ENCODE measurements at places on chromosomes 12 and 14.

DNA sequence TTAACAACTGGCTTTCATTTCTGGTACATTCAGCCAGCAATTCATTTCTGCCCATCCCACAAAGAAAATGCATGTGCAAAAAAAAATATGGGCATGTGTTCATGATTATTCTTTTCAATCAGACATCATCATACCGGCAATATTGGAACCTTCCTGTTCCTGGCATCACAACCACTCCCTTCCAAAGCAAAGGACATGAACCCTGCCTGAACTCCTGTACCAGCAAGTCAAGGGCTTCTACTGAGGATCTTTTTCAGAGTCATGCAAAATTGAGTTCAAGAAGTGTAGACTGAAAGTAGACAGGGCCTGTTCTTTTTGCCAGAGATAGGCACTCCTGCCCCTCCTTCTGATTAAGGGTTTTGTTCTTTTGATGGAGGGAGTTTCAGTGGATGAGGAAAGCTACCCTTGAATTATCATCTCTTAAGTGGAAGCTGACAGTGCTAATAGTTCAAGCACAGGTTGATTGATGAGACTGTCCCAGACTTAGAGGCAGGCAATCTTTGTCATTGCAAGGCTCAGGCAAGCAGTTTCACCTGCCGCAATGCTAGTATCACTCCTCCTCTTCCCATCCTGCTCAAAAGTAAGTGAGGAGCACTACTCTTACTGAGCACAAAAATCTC lies 22.3 kb upstream of the DIO2 start:
- DNase-seq: no peak

DNA sequence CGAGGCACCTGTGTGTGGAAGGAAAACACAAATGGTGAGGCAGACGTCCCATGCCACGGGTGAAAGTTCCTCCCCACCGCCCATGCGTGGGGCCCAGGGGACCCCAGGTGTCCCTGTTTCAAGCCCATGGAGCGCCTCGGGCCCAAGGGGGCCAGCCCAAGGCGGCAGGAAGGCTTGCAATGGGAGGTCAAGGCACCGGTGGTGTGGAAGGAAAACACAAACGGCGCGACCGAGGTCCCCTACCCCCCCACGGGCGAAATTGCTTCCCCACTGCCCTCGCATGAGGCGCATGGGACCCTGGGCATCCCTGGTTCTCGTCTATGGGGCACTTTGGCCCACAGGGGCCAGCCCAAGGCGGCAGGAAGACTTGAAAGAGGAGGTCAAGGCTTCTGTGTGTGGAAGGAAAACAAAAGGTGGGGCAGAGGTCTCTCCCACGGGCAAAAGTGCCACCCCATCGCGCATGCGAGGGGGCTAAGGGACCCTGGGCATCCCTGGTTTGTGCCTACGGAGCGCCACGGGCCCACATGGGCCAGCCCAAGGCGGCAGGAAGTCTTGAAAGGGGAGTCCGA lies 379.4 kb downstream of the ALG10 start:
- DNase-seq: no peak

DNA sequence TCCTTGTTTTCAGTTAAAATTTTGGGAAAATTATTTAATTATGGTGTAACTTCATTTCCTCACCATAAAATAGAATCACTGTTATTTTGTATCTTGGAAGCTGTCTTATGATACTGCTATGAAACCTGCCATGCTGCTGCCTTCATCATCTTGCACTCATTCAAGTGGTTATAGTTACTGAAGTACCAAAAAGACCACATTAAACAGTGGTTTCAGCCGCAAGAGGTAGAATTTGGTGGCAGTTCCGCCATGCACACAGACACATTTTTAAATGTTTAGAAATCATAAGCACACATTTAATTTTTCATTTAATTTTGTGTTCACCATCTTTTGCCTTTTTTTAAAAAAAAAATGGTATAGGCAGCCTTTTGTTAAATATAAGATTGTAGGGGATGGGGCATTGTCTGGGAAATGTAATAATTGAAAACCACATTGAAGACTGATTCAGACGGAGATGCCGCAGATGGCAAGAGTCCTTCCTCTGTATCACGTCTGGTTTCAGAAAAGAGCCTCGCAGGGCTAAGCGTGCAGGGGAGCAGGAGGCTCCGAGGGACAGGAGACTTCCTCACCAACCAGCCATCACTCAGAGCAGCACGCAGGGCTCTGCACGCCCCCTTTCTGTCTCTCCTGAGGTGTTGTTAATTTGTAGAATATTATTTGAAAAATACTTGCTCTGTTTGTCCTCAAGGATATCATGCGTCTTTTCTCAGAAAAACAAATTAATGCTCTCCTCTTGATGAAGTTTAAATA lies 115.2 kb upstream of the PELI2 start:
- no peak for DNase-seq

DNA sequence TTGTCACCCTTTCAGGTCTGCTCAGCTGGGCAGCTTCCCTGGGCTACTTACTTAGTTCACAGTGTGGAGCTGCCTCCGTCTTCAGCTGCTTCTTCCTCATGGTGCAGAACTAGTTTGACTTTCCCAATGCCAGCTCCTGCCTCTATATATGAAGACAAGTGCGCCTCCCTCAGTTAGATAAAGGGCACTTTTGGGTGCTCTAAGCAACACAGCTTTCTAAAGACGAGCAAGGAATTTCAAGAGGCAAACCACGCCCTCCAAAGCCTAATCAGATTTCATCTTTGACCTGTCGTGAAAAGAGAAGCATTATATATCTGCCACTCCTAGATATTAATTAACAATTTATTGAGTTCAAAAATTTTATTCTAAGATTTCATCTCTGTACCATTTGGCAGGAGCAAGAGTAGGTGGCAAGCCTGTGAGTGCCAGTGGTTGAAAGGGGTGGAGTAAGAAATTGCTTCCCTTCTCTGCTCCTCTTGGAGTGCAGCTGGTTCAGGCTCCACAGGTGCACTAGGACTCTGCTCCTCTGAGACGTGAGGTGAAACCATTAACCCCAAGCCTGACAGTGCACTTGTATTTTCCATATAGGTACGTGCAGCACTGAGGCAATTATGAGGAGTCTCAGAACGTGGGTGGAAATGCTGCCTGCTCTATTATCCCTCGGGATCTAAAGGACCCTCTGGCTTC lies 2.1 kb upstream of the SLC11A2 start:
- peak; percentile 63 for DNase-seq

- no peak for DNase-seq
These were observed 381.2 kb upstream of the FAR2 start for GRCh38 chr12:28767836-28768348.

DNA sequence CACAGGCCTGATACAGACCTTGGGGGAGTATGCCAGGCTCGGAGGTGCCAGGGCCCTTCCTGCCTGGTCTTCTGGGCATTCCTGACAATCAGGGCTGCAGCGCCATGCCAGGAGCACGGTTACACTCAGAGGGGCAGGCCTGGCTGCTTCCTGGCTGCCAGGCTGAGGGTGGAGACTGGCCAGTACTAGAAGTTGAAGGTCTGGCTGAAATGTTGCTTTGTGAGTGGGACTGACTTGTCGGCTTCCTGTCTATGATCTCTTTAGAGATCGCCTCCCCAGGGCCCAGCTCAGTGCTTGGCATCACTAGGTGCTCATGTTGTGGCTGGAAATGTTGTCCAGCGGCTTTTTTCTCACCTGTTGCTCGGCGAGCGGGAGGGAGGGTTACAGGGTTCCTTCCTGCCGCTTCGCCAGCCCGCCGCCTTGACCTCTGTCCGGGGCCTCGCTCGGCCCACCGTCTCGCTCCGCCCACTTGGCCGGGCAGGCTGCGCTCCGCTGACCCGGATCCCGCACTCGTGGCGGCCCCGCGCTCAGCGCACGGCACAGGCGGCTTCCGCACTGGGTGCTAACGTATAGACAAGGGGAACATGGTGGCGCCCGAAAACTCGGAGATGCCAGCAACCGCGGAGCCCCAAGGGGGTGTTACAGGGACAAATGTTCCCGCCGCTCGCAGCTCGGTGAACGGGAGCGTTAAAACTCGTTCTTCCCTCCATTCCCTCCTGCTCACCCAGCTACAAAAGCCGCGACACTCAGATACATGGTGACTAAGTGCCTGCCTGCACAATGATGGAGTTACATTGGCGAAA lies 32.6 kb downstream of the PAPLN start:
- no peak for DNase-seq

DNA sequence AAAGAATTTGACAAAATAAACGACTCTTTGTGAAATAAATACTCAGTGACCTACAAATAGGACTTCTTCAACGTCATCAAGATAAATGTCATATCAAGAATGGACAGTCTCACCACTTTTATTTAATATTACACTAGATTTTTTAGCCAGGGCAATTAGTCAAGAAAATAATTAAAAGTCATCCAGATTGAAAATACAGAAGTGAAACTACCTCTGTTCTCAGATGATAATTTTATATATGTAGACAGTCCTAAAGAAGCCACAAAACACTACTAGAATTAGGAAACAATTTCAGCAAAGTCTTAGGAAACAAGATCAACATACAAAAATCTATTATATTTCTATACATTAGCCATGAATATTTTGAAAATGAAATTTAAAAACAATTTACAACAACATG lies 689.6 kb upstream of the SEL1L start:
- DNase-seq: no peak

- DNase-seq: no peak
These were observed 286.9 kb downstream of the TMTC2 start for GRCh38 chr12:82973592-82973991.

- DNase-seq: no peak
These were observed 111.8 kb downstream of the PRIMA1 start for GRCh38 chr14:93676416-93676958.

GRCh38 chr12:124884587-124885438 lies 21.1 kb upstream of the SCARB1 start:
- no peak for DNase-seq

GRCh38 chr12:132560614-132561426 lies 49.6 kb downstream of the LRCOL1 start:
- DNase-seq: no peak

GRCh38 chr14:82872494-82872893 lies 1338.8 kb upstream of the SEL1L start:
- no peak for DNase-seq
